ENCODE measurements at places on chromosomes 7 and 10.

GRCh38 chr10:86648704-86649427, 5.5 kb upstream of the OPN4 start:
- DNase-seq: no peak

DNA sequence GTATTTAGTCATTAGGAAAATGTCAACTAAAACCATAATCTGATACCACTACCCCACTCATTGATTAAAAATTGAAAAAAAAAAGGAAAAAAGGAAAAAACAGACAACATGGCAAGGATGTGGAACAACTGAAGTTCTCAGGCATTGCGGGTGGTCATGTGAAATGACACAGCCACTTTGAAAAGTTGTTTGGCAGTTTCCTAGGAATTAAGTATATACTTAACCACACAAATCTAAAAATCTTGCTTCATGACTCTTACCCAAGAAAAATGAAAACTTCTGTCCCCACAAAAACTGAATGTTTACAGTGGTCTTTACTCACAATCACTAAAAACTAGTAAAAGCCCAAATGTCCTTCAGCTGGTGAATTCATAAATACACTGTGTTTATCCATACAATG, 254.5 kb downstream of the AHR start:
- no peak for DNase-seq

- no peak for DNase-seq
Observed at GRCh38 chr7:13987395-13987794, 2.1 kb downstream of the ETV1 start.

- peak; percentile 52 for DNase-seq
Observed at GRCh38 chr10:61902445-61903220, 1.1 kb downstream of the ARID5B start.

GRCh38 chr10:96406091-96406490, 47.3 kb upstream of the OPALIN start:
- no peak for DNase-seq

DNA sequence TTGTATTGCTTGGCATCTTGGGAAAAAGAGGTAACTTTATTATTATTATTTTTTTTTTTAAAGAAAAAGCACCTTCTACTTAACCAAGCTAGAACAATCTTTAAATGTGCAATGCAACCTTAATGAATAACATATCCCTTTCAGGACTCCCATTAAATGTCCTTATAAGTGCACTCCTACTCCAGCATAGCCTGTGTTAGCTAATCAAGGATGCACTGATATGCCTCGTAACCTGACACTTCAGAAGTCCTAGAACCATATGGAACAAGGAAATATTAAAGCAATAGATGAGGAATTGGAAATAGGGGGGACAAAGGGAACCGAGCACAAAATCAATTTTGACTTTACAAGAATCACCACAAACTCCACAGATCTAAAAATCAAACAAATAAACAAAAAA, 522.4 kb downstream of the PARD3 start:
- DNase-seq: no peak

DNA sequence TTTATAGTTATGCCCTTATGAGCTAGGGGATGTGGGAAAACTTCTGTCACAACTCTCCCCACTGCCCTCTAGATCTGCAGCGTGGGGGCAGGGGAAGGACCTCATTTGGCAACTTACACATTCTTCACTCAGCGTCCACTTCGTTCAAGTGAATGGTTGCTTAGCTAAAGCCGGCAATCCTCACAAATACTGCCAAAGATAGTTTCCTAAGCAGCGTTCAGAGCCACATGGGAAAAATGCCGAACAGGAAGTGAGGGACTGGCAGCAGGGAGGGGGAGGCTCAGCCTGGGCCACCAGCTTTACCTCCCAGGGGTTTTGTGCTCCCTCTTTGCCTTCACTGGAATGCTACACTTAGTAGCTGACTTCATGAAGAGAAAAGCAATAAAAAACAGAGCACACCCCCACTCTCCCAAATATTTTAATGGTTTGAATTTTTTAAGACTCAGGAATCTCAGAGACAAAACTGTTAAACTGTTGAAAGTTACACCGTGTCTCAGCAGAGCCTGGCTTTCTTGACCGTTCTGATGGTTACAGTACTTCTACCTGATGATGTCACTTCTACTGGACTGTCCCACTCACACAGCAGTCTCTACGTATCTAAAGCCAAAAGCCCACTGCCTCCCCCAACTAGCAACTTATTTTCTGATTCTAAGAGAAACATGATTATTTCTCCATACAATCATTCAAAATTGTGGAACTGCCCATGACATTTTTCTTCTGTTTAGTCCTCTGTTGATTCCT, 10.4 kb downstream of the GRM3 start:
- DNase-seq: no peak

DNA sequence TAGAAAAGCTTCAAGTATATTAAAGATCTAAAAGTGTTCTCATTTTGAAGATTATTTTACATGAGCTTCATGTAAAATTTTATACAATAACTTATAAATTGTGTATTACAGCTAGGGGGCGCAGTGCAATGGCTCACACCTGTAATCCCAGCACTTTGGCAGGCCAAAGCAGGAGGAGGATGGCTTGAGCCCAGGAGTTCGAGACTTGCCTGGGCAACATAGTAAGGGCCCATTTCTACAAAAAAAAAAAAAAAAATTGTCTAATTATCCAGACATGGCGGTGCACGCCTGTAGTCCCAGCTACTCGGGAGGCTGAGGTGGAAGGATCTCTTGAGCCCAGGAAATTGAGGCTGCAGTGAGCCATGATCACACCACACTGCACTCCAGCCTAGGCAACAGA, 16.6 kb downstream of the ACBD5 start:
- peak; percentile 15 for DNase-seq

GRCh38 chr10:52110576-52110975, 203.5 kb upstream of the DKK1 start:
- no peak for DNase-seq

DNA sequence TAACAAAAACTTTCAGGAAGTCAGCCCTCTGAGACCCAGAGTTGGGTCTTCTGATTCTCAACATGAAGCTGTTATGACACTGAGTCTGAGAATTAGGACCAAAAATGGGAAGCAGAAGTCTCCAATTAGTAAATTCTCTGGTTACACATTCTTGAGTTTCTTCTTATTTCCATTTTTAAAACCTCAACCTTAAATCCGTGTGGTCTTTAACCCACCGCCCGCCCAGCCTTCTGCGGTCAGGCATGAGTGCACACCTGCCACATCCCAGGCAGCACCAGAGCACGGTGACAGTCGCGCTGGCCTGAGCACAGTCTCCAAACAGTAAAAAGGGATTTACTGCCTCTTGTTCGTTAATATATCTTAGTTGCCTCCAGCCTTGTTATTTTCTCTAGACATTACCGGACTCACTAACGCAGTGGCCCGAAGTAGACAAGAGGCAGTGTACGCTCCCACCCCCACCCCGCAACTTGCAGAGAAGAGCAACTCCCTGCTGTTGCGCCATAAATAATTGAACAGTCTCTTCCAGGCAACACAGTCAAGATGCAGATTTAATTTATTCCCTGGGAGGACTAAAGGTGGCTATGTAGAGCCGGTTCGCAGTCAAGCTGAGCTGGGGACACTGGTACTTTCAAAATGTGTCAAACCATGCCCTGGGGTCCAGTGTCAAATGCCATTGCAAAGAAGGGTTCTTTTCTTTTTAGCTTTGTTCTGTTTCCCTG, 147.0 kb upstream of the CELF2 start:
- no peak for DNase-seq

DNA sequence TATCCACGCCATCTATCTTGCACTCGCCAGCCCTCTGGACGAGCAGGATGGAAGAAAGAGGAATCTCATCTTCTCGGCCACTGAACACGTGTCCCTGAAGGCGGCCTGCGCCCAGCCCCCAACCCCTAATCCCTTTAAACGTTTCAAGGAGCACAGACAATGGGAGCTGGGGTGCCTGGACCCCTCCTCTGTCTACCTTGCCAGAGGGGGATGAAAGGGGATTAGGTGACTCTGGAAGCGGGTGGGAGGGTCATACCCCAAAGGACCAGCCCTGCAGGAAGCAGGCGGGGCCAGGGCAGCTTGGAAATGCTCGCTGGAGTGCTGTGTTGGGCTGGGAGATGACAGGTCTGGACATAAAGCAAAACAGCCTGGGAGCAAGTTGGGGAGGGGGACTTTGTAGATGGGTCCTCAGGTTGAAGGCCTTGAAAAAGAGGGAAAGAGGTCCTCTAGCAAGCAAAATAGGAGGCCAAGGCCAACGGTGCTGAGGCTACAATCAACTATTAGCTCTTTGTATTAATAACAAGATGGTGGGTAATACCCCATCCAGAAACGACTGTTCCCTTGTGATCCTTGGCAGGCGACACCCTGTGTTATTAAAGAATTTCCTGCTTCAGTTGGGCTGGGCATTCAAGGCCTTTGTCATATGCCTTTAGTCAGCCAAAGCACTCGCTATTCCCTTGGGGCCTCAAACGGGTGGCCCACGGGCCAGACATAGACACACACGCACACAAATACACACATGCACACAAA, 126.5 kb upstream of the UNC5B start:
- DNase-seq: no peak

GRCh38 chr7:80879849-80880248, 39.0 kb downstream of the SEMA3C start:
- no peak for DNase-seq

DNA sequence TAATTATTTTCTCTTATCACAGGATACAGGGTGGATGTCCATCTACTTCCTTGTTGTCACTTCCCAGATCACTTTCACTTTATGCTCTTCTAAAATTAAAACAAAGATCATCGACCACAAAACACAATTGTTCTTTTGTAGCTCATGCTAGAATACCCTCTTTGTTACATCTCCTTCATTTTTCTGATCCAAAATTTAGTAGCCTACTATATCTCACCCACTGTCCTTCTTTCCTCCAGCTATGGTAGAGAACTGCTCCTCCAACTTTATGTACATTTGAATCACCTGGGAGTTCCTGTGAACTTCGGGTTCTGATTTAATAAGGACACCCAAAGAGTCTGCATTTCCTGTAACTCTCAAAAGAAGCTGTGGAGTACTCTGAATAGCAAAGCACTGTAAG, 1.2 kb upstream of the AHR start:
- DNase-seq: no peak

GRCh38 chr10:80275135-80275498, 14.3 kb downstream of the MAT1A start:
- no peak for DNase-seq

DNA sequence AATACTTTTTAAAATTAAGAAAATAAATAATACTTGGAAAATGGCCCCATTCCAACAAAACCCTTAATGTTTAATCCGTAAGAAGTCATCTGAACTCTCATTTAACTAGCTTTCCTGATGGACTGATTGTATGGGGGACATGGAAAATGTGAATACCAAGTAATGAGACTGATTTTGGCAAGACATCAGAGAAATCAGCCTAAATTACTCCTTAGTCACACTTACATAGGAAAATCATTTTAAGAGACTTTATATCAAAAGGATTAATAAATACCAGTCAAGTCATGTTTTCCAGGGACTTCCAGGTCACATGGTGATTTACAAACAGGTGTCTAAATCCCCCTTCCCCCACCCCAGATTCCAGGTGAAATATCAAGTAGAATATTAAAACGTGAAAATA, 58.2 kb downstream of the GRM8 start:
- DNase-seq: no peak

DNA sequence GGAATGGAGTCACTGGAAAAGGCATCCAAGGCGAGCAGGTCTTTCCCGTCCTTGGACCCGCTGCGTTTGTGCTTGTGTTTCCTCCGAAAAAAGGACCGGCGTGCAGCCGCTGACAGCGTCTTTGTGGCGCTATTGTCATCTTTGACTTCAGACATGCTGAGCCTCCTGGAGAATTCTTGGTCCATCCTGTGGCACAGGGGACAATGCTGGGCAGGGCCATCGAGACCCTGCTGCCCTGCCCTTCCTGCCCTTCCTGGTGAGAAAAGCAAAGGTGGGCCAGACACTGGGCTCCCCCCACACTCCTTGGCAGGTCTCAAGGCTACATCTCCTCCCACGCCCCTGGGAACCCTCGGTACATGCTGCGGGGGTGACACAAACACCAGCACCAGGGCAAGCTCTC, 120.9 kb downstream of the DLG5 start:
- DNase-seq: no peak

GRCh38 chr10:24847112-24848070, 105.0 kb downstream of the PRTFDC1 start:
- DNase-seq: no peak

DNA sequence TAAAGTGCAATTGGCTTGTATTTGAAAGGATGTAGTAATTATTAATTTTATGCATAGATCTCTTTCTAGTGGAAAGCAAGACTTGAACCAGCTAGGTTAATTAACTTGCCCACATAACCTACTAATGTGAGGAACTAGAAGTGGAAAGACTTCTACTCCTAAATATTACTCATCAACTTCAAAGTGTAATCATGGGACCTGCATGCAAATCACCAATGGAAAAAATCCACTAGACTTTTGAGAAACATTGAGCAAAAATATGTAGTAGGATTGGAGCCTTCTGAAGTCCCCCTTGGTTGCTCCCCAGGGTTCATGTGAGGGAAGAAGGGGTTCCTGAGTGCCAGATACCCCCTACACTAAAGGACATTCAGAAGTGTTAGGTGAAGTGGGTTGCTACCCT, 240.2 kb downstream of the PTEN start:
- DNase-seq: no peak

DNA sequence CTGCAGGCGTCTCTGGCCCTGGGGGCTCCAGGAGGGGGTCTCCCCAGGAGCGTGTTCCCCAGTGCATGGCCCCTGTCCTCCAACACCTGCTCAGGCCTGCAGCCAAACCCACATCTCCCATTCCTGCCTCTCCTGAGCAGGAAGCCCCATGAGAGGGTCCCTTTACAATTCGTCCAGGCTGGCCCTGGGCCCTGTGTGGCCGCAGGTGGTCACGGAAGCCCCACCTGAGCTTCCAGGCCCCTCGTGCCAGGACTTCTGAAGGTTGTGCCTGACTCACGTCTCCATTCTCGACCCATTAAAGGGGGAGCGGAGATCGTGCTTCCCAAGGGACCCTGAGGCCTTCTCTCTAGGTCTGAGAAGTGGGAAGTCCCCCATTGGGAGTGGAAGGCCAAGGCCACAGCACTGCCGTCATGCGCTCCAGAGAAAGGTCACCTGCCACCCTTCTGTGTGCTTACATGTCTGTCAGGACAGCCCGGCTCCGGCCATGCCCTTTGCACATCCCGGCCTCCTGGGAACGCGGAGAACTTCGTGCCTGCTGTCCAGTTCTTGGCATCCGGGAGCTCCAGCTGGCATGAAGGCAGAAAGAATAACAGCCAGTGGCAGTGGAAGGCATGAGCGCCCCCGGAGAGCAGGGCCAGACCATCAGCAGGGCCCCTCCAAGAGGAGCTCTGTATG, 382.3 kb downstream of the DNAJB6 start:
- no peak for DNase-seq

DNA sequence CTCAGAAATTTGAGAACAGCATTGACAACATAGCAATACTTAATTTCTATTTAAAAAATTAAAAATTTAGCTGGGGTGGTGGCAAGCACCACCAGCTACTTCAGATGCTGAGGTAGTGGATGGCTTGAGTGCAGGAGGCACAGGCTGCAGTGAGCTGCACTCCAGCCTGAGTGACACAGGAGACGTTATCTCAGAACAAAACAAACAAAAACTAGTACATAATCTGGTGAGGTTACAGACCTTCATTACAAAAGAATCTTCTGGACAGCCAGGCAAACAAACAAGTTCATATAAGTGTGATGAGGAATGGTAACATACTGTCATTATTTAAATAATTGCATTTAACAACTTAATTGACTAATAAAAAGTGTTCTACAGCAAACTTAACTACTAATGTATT, 77.0 kb upstream of the OIT3 start:
- DNase-seq: no peak

GRCh38 chr10:80320377-80320776, 30.9 kb upstream of the MAT1A start:
- no peak for DNase-seq
